ENCODE measurements at places on chromosomes 6 and 20.
A peak's percentile ranks its signal among the peaks of the same experiment; 100 is the strongest.

DNA sequence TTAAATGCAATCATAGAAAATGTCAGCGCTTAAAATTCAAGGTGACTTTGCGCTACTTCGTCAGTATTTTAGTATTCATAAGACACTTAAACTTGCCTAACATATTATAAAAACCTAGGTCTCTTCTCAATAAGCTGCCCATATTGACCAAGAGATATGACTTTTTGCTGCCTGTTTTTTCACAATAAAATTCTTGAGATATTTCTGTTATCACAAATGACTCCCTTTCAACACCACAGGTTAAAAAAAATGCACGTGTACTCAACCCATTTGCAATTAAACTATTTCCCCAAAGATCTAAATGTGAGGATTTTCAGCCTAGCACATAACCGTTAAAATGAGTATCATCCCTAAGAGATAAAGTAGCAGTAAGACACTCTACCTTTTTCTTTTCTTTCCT lies 10.7 kb downstream of the ATXN1 start:
- DNase-seq = no peak

DNA sequence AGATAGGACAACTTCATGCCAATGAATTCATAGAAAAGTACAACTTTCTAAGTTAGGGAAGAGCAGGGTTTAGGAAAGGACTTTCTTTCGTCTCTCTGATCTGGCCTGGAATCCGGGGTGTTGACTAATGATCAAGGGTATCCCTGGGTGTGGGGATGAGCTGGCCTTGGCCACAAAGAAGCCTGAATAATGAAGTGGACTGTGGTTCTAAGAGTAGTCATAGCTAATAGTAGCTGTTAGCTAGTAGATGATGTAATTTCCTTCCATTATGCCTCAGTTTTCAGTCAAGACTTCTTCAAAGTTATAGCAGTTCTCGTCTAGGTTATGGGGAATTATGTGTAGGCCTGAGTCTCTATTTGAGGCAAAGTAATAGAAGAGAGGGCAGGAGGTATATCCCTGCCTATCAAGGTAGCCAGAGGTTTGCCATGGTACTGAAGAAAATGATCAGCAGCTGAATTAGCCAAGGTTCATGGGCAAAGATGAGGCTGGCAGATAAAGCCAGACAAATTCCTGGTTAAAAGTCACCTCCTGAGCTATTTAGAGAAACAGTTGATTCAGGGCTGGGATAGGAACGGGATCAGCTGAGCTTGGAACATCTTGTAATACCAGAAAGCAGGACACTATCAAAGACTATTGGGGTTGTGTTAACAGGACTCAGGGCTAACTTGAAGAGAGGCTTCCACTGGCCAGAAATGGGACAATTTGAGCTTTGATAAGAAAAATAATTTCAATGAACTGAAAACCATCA lies 18.7 kb upstream of the TRPC4AP start:
- DNase-seq = peak; percentile 61

GRCh38 chr20:47354464-47354713 lies 2.1 kb downstream of the ZMYND8 start:
- DNase-seq = no peak

- DNase-seq = no peak
These were observed at the start of gene HAO1 for GRCh38 chr20:7940341-7940740. TSS of gene HAO1 (minus strand) at chr20:7940458. CDS start at chr20:7940422, 36 bp downstream.

- DNase-seq = no peak
These were observed 102.1 kb upstream of the MLIP start for GRCh38 chr6:54009052-54009654.

GRCh38 chr6:38708496-38708895 lies 5.6 kb upstream of the GLO1 start:
- no peak for DNase-seq

All from fibroblast of pulmonary artery (primary cell).